Upper lobe of right lung (tissue), 1 donor: ENCODE measurements at places on chromosomes 3 and 15. TPM values are rescaled to one million over a fixed set of nuclear protein-coding genes. Genes with fewer than 3 reads are reported as not detected.

GRCh38 chr15:82044373-82045178 lies 1.2 kb downstream of the MEX3B start:
- peak overlapping the region; percentile 65 for H3K4me3 ChIP-seq
- DNase-seq = no peak
- H3K27ac ChIP-seq = no peak overlapping the region
- peaks cover 16% of the 10 kb centered on the region for H3K4me1 ChIP-seq

DNA sequence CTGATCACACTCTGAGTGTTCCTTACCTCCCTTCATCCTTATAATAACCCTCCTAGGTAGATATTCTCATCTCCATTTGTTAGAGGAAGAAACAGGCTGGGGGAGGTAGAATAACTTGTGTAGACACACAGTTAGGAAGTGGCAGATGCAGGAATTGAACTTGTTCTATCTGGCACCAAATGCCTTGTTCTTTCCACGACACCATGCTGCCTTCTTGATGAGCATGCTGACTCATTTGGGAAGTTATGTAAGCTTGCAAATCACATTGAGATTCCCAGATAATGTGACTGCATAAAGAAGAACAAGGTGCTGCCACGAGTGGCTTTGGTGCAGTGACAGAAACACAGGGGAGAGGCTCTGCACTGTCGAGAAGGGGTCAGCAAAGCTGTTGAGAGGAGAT lies 27.5 kb upstream of the NDUFB4 start:
- no peak overlapping the region for H3K4me3 ChIP-seq
- H3K27ac ChIP-seq = no peak overlapping the region
- H3K36me3 ChIP-seq = no peaks in the 10 kb centered on the region
- no peaks in the 10 kb centered on the region for H3K27me3 ChIP-seq

GRCh38 chr3:65004306-65004705 lies 316.5 kb upstream of the ADAMTS9 start:
- no peaks in the 10 kb centered on the region for H3K27me3 ChIP-seq
- no peaks in the 10 kb centered on the region for H3K4me1 ChIP-seq
- no peak overlapping the region for H3K4me3 ChIP-seq

- H3K27me3 ChIP-seq = no peaks in the 10 kb centered on the region
- no peak for DNase-seq
- no peak overlapping the region for H3K4me3 ChIP-seq
- peaks cover 27% of the 10 kb centered on the region for H3K4me1 ChIP-seq
- H3K27ac ChIP-seq = no peak overlapping the region
- H3K36me3 ChIP-seq = no peaks in the 10 kb centered on the region
Measured at GRCh38 chr3:194129581-194130133, 6.3 kb upstream of the HES1 start.

DNA sequence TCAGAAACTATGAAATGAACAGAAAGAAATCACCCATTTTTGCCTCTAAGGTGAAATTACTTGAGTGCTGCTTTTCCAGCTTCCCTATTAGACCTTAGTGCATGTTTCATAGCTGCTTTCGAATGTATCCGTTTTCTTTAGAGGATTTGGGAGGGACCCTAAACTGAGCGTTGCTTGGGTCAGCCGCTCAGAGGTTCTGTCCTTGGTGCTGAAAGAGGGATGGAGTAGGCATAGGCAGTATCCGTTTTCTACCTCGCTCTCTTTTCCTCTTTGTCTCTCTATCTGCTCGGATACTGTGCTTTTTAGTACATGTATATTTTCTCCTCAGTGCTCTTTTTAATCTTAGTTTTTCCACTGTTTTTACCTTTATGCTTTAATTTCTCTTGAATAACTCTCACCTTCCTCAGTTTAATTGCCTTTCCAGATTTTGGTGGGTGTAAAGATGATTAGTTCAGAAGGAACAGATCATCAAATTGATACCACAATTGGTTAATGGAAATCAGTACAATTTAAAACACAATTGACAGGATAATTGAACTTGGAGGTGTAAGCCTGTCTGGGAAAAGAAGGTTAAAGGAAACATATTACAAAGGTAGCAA lies at the start of gene DRD3:
Gene DRD3 (minus strand): TSS at position 283 of the 599 bp plus-strand sequence. CDS start 7,060 bp downstream, outside the sequence.
- no peaks in the 10 kb centered on the region for H3K4me1 ChIP-seq
- DNase-seq = no peak
- no peak within 1 kb of the TSS for H3K4me3 ChIP-seq
- no peak within 1 kb of the TSS for H3K27ac ChIP-seq

DNA sequence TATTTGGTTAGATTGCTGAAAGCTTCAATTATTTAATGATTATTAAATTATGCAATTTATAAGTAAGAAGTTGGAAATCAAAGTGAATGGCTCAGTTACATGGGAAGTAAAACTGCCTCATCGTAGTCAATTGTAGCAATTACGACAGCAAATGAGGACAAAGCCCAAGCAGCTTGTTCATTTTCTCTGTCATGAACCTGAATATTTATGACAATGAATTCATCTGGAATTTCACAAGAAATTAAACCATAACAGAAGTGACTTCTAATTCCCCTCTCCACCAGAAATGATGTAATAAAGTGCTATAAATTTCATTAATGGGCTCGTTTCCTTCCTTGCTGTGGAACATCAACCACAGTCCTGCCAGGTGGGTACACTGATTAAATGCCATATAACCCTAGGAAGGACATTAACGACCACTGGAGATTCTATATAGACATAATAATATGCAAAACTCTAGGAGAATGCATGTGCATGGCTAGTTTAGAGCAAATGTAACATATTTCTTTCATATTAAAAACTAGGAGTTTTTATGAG lies 273.8 kb upstream of the DCBLD2 start:
- no peaks in the 10 kb centered on the region for H3K4me1 ChIP-seq
- DNase-seq = no peak
- no peaks in the 10 kb centered on the region for H3K36me3 ChIP-seq
- no peaks in the 10 kb centered on the region for H3K27me3 ChIP-seq
- H3K27ac ChIP-seq = no peak overlapping the region

DNA sequence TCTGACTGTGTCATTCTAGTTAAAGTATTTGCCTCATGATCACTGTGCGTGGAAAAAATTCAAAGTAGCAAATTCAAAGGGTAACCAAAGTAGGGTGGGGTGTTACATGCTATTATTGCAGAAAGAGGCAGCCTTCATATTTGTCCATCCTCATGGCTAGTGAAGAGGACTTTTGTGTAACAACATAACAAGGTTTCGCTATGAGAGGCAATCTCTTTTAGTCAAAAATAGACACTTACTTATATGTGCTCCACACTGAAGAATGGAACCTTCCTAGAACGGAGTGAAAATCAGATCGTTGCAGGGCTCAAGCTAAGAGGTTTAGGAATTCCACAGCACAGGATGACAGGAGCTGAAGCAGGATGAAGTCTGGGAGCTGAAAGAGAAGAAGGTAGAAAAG lies 345.1 kb upstream of the CBLB start:
- no peaks in the 10 kb centered on the region for H3K4me1 ChIP-seq
- no peaks in the 10 kb centered on the region for H3K36me3 ChIP-seq
- H3K27ac ChIP-seq = no peak overlapping the region

DNA sequence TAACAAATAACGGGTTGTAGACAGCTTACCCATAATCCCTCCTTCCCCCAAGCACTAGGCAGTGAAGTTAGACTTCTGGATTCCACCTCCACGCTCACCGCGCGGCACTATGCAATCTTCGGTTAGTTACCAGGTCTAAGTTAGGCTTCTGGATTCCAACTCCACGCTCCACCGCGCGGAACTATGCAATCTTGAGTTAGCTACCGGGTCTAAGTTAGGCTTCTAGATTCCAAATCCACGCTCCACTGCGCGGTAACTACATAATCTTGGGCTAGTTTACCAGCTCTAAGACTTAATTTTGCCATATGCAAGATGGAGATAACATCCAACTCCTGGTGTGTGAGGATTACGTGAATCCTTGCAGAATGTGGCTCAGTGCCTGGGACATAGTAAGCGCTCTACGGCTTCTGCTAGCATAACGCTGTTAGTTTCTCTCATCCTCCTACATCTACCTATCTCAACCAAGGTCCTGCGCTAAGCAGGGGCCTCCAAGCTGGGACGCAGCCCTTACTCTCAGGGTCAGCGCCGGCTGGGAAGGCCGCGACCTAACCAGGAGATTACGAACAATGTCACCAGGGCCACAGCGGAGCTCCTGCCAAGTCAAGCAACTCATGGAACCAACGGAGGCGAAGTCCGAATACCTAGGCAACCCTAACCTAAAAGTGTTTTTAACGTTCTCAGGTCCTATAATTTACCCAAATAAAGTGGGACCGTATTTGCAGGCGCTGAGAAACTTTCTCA lies 497 bp upstream of the RPLP1 start:
- H3K27me3 ChIP-seq = no peaks in the 10 kb centered on the region
- H3K4me3 ChIP-seq = peak overlapping the region; percentile 95
- peak overlapping the region; percentile 93 for H3K27ac ChIP-seq
- no peak for DNase-seq

GRCh38 chr15:57251941-57252340 lies 124.4 kb upstream of the CGNL1 start:
- peaks cover 28% of the 10 kb centered on the region for H3K36me3 ChIP-seq
- H3K27me3 ChIP-seq = no peaks in the 10 kb centered on the region
- no peak overlapping the region for H3K27ac ChIP-seq
- no peaks in the 10 kb centered on the region for H3K4me1 ChIP-seq

- no peaks in the 10 kb centered on the region for H3K4me1 ChIP-seq
- H3K27me3 ChIP-seq = no peaks in the 10 kb centered on the region
- no peaks in the 10 kb centered on the region for H3K36me3 ChIP-seq
Measured at GRCh38 chr3:147836330-147836729, 427.2 kb downstream of the ZIC1 start.

DNA sequence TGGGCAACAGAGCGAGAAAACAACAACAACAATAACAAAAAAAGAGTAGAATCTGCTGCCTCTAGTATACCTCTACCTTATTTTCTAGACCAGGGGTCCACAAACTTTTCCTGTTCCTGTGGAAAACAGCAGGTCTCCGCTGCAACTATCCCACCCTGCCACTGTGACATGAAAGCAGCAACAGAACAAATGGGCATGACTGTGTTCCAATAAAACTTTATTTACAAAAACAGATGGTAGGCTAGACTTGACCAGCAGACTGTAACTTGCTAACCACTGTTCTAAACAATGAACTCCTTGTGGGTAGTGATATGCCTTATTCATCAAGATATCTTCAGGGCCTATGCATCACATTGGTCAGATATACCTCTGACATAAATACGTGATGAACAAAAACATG lies 25.3 kb downstream of the POLQ start:
- H3K36me3 ChIP-seq = no peaks in the 10 kb centered on the region
- no peak overlapping the region for H3K4me3 ChIP-seq

- peaks cover 14% of the 10 kb centered on the region for H3K4me1 ChIP-seq
- no peak overlapping the region for H3K4me3 ChIP-seq
- no peaks in the 10 kb centered on the region for H3K27me3 ChIP-seq
- DNase-seq = no peak
Measured at GRCh38 chr3:52004163-52004787, 8.6 kb upstream of the RPL29 start.

DNA sequence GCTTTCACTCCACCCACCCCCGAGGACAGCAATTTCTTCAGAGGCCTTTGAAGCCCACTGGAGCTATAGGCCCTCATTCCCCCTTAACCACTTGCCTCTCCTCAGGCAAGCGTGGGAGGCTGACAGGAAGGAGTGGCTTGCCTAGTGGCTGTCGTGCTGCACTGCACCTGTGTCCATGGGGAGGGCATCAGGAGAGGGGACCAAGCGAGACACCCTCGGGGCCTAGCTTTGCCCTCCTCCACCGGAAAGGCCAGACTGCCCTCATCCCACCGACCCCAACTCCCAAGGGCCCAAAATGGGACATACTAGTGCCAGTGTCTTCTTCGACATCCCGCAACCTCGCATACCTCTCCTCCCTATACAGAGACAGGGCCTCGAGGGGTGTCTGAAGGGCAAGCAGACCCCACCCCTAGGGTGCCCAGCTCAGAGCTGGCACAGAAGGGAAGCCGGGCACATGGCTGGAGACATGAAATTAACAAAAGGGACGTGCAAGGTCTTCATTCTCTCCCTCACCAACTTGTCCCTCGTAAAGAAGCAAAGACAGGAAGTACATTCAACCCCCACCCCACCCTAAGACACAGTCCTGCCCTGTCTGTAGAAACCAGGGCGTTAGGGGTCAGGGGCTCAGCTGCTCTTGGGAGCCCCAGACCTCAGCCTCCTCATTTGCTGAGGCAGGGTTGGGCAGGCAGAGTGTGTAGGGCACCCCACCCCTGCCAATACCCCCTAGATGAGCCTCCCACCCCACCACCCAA lies 24.3 kb downstream of the VIPR1 start:
- H3K4me1 ChIP-seq = peaks cover 12% of the 10 kb centered on the region
- DNase-seq = no peak
- peaks cover 10% of the 10 kb centered on the region for H3K36me3 ChIP-seq
- no peaks in the 10 kb centered on the region for H3K27me3 ChIP-seq
- no peak overlapping the region for H3K4me3 ChIP-seq

GRCh38 chr3:171824824-171825221 lies 14.5 kb upstream of the PLD1 start:
- H3K4me3 ChIP-seq = no peak overlapping the region
- peaks cover 30% of the 10 kb centered on the region for H3K4me1 ChIP-seq
- no peaks in the 10 kb centered on the region for H3K27me3 ChIP-seq
- H3K36me3 ChIP-seq = no peaks in the 10 kb centered on the region

The SOX2 gene
- total RNA-seq = 0.20 TPM

The CRTAP gene
- 221 TPM for total RNA-seq

The CCRL2 gene
- 28.5 TPM for total RNA-seq

The RARB gene
- total RNA-seq = 5.8 TPM

The SAMMSON gene
- total RNA-seq = not detected

The OR5K2 gene
- not detected for total RNA-seq

The MEGF11 gene
- total RNA-seq = 3.0 TPM

The ZDHHC19 gene
- not detected for total RNA-seq
